ENCODE measurements at places on chromosomes 1 and 21. TPM values are rescaled to one million over a fixed set of nuclear protein-coding genes. Genes with fewer than 3 reads are reported as not detected.

Gene KCNK1
- total RNA-seq, result 1.1 TPM

Gene HES3
- not detected for total RNA-seq

Gene CYP4Z1
- not detected for total RNA-seq

Gene GUCA2A
- not detected for total RNA-seq

Gene S100A14
- total RNA-seq, result not detected

Gene CFHR1
- total RNA-seq, result not detected

Gene RHOU
- total RNA-seq, result 0.88 TPM

Gene ZBTB40
- 29.5 TPM for total RNA-seq

Gene LRRC38
- total RNA-seq, result not detected

Gene OLIG2
- total RNA-seq, result not detected

GRCh38 chr1:26537951-26538352, 8.4 kb downstream of the RPS6KA1 start:
- H3K27me3 ChIP-seq, result no peaks in the 10 kb centered on the region
- no peak overlapping the region for H3K27ac ChIP-seq
- no peak overlapping the region for H3K4me3 ChIP-seq
- H3K36me3 ChIP-seq, result no peaks in the 10 kb centered on the region

- H3K27ac ChIP-seq, result no peak overlapping the region
- no peak overlapping the region for H3K4me3 ChIP-seq
- DNase-seq, result no peak
- H3K27me3 ChIP-seq, result no peaks in the 10 kb centered on the region
- peaks cover 4% of the 10 kb centered on the region for H3K4me1 ChIP-seq
- H3K36me3 ChIP-seq, result no peaks in the 10 kb centered on the region
Measured at GRCh38 chr1:209653915-209654351, 1.7 kb upstream of the LAMB3 start.

- H3K36me3 ChIP-seq, result peaks cover 7% of the 10 kb centered on the region
- no peak overlapping the region for H3K4me3 ChIP-seq
- no peak overlapping the region for H3K27ac ChIP-seq
- no peaks in the 10 kb centered on the region for H3K4me1 ChIP-seq
Measured at GRCh38 chr1:21469581-21469980, 29.6 kb downstream of the NBPF3 start.

- DNase-seq, result no peak
- no peaks in the 10 kb centered on the region for H3K36me3 ChIP-seq
- H3K27ac ChIP-seq, result no peak overlapping the region
- no peaks in the 10 kb centered on the region for H3K4me1 ChIP-seq
Measured at GRCh38 chr1:53705446-53706096, 33.4 kb downstream of the GLIS1 start.

- H3K27me3 ChIP-seq, result peaks cover 16% of the 10 kb centered on the region
- H3K27ac ChIP-seq, result no peak within 1 kb of the TSS
- DNase-seq, result no peak
- H3K4me1 ChIP-seq, result no peaks in the 10 kb centered on the region
Measured at GRCh38 chr1:231161667-231162296, at the start of gene TRIM67. TRIM67 (plus strand) TSS chr1:231162058; CDS start chr1:231162970, 912 bp downstream.

DNA sequence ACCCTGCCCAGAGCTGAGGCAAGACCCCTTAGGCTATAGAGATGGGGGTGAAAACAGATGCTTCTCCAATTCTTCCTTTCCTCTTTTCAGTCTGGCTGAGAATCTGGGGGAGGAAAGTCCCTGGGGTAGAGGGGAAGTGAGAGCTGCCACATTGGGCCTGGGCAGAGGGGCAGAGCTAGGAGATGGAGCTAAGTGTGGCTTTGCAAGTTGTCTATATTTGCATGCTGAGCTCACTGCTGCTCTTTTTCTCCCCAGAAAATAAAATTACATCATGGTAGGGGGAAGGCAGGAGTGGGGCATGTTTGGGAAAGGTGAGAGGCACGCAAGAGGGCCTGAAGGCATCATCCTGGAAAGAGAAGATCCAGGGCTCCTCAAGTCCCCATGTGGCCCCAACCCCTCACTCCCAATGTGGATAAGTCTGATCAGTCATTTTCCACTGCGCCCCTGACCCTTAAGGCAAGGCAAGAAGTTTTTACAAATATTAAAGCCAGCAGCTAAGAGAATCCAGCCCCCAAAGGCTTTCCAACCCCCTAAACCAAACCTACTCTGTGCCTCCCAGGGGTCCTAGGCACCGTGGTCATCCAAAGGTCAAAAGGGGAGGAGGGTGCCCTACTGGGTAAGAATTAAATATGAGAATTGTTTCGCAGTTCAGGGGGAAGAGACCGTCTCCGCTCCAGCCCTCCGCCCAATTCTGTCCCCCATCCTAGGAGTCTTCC, 500 bp upstream of the PEA15 start:
- H3K4me1 ChIP-seq, result peaks cover 13% of the 10 kb centered on the region
- H3K27me3 ChIP-seq, result no peaks in the 10 kb centered on the region
- DNase-seq, result no peak
- H3K4me3 ChIP-seq, result peak overlapping the region; percentile 25
- H3K27ac ChIP-seq, result no peak overlapping the region
- H3K36me3 ChIP-seq, result no peaks in the 10 kb centered on the region

DNA sequence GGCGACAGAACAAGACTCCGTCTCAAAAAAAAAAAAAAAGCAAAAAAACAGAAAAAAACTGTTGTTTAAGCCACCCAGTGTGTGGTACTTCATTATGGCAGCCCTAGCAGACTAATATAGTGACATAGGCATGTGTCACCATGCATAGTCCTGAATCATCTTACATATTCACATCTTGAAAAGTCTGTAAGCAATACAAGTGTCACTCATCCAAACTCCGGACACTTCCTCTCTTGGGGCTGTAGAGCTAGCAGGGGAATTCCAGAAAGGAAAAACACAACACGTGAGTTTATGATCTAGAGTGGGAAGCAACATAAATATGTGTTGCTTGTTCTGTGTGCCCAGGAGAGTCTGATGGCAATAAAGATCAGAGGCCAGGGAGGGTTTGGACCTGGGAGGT, 81.6 kb upstream of the KCNE2 start:
- no peaks in the 10 kb centered on the region for H3K4me1 ChIP-seq
- no peaks in the 10 kb centered on the region for H3K36me3 ChIP-seq
- H3K27me3 ChIP-seq, result no peaks in the 10 kb centered on the region
- no peak overlapping the region for H3K27ac ChIP-seq
- H3K4me3 ChIP-seq, result no peak overlapping the region

- no peak overlapping the region for H3K4me3 ChIP-seq
- H3K4me1 ChIP-seq, result no peaks in the 10 kb centered on the region
- H3K27ac ChIP-seq, result no peak overlapping the region
Measured at GRCh38 chr1:31723828-31724359, 20.1 kb upstream of the COL16A1 start.

GRCh38 chr1:50531027-50531426, 107.8 kb upstream of the DMRTA2 start:
- DNase-seq, result no peak
- H3K36me3 ChIP-seq, result peaks cover 4% of the 10 kb centered on the region
- no peak overlapping the region for H3K4me3 ChIP-seq

GRCh38 chr1:151145304-151146071, 943 bp downstream of the SEMA6C start:
- no peaks in the 10 kb centered on the region for H3K36me3 ChIP-seq
- peaks cover 18% of the 10 kb centered on the region for H3K4me1 ChIP-seq
- no peak overlapping the region for H3K27ac ChIP-seq
- no peaks in the 10 kb centered on the region for H3K27me3 ChIP-seq
- H3K4me3 ChIP-seq, result peak overlapping the region; percentile 92
- DNase-seq, result no peak

DNA sequence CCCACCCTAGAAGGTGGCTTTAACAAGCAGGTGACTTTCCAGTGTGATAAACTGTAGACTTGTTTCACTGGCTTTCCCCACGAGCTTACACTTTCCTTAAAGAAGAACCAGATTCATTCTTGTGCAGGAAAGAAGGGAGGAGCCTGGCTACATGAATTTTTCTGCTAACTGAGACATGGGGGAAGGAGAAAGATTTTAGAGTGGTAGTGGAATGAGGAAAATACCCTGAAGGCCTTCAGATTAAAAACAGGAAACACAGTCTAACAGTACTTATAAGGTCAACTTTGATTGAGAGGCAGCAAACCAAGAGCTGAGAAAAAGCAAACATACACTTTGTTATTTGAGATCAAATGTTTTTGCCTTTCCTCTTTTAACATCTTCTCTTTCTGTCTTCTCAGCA, 640.9 kb upstream of the PLXNA2 start:
- no peak overlapping the region for H3K27ac ChIP-seq
- no peak for DNase-seq
- H3K36me3 ChIP-seq, result no peaks in the 10 kb centered on the region
- H3K4me1 ChIP-seq, result no peaks in the 10 kb centered on the region
- H3K27me3 ChIP-seq, result no peaks in the 10 kb centered on the region

- no peak overlapping the region for H3K4me3 ChIP-seq
- no peaks in the 10 kb centered on the region for H3K4me1 ChIP-seq
- no peak overlapping the region for H3K27ac ChIP-seq
- no peak for DNase-seq
- H3K27me3 ChIP-seq, result no peaks in the 10 kb centered on the region
Measured at GRCh38 chr1:206872139-206872538, 6.7 kb downstream of the IL20 start.

GRCh38 chr1:58586271-58586670, 9.2 kb upstream of the TACSTD2 start:
- H3K27ac ChIP-seq, result no peak overlapping the region
- H3K4me1 ChIP-seq, result no peaks in the 10 kb centered on the region
- H3K36me3 ChIP-seq, result no peaks in the 10 kb centered on the region
- no peak overlapping the region for H3K4me3 ChIP-seq

DNA sequence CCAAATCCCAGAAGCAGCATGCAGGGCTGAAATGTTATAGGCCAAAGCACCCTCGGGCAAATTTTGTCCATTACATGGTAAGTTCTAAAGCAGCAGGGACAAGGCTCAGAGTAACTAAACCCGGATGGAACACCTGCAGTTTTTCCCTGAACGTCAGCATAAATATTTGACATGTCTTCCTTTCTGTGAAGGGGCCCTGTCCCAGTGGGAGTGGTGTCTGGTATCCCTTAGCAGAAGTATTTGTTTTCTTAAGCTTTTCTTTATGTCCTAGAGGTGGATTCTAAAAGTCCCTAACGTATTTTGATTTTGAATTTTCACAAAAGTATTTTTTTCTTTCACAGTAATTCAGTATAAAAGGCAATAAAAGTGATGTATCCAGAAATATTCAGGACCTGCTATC, 223.9 kb downstream of the ST6GALNAC3 start:
- no peaks in the 10 kb centered on the region for H3K36me3 ChIP-seq
- DNase-seq, result no peak
- H3K27ac ChIP-seq, result no peak overlapping the region
- no peaks in the 10 kb centered on the region for H3K27me3 ChIP-seq
- no peak overlapping the region for H3K4me3 ChIP-seq

DNA sequence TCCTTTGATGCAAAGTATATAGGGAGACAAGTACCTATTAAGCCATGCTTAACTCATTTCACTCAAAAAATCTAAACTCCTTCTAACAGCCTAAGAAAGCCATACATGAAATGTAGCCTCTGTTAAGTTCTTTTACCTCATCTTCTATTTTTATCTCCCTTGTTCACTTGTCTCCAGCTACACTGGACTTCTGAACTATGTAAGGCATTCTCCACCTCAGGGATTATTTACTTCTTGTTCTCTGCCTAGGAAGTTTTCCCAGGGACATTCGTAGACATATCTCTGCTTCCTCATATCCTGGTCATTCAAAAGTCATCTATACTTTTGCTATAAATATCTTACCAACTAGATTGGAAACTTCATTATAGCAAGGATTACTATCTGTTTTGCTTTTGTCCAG, 96.9 kb downstream of the COP1 start:
- no peaks in the 10 kb centered on the region for H3K36me3 ChIP-seq
- no peak overlapping the region for H3K27ac ChIP-seq
- H3K4me3 ChIP-seq, result no peak overlapping the region
- H3K27me3 ChIP-seq, result no peaks in the 10 kb centered on the region

DNA sequence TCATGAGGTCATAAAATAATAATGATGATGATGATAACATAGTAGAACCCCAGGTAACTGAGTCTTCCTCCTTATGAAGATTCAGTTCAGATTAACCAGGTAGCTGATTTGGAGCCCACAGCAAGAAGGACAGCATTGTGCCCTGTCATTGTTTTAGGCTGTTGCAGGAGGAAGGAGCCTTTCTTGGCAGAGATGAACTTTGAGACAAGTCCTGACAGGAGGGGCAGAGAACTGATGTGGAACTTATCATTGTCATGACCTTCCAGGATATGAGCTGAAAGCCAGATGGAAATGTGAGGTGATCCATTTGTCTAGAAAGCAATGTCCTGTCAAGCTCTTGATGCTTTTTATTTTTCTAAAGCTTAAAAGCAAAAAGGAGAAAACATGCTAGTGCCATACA, 132.6 kb upstream of the COA6 start:
- no peaks in the 10 kb centered on the region for H3K36me3 ChIP-seq
- H3K27ac ChIP-seq, result no peak overlapping the region
- no peak for DNase-seq
- no peak overlapping the region for H3K4me3 ChIP-seq
- no peaks in the 10 kb centered on the region for H3K27me3 ChIP-seq

- no peaks in the 10 kb centered on the region for H3K27me3 ChIP-seq
- H3K4me1 ChIP-seq, result no peaks in the 10 kb centered on the region
- H3K4me3 ChIP-seq, result no peak overlapping the region
Measured at GRCh38 chr1:117780687-117781475, 148.5 kb downstream of the GDAP2 start.

- H3K4me1 ChIP-seq, result no peaks in the 10 kb centered on the region
- peaks cover 18% of the 10 kb centered on the region for H3K27me3 ChIP-seq
- H3K27ac ChIP-seq, result no peak overlapping the region
- no peaks in the 10 kb centered on the region for H3K36me3 ChIP-seq
Measured at GRCh38 chr1:36124404-36125128, 456 bp downstream of the COL8A2 start.

DNA sequence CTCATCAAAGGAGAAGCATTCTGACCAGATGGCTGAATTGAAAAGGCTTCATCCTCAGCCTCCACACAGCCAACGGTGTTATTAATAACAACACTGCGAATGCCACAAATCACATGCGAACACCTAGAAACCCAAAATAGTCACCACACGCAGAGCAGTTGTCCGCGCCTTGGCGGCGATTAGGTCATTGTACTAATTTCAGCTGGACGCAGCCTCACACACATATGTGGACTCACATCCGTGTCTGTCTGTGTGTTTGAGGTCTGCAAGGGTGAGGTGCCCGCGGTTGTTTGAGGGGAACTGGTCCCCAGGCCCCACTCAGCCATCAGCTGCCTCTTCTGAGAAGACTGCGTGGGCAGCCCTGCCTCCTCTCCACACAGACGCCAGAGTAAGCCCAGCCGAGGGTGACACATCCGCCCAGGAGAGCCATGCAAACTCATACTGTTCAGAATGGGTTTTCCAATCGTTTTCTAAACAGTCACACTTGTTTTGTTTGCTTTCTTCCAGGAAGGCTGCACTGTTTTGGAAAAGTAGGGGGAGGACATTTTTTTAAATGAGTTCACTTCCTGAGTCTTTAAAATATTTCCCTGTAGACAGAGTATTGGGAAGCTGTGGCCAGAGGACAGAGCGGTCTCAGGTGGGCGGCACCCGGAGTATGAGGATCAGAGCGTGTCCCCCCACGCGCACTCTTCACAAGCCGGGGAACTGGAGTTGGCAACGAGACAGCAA, 53.4 kb downstream of the TOMM20 start:
- H3K27me3 ChIP-seq, result no peaks in the 10 kb centered on the region
- peaks cover 16% of the 10 kb centered on the region for H3K4me1 ChIP-seq
- peak; percentile 21 for DNase-seq
- H3K27ac ChIP-seq, result no peak overlapping the region
